ENCODE measurements at places on chromosomes 6 and 20.

- DNase-seq = no peak
Measured at GRCh38 chr6:9523462-9523861, 891.4 kb downstream of the TFAP2A start.

- no peak for DNase-seq
Measured at GRCh38 chr20:51154708-51155690, 132.1 kb upstream of the KCNG1 start.

- DNase-seq = peak; percentile 49
Measured at GRCh38 chr6:136031982-136032381, 180.5 kb downstream of the PDE7B start.

DNA sequence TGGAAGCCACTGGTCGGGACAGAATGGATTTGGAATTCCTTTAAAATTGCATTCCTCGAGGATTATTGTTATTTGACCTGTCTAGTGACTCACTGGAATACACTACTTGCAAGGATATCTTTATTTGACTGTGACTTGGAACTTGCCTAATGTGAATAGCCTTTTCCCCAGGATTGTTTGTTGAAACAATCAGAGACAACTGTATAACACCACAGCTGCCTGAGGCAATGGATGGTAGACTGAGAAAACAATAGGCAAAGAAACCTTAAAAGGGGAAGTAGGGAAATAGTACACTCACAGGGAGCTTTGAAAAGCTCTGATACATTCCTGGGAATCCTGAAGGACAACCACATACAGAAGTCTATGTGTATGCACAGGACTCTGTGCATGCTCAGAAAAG lies 465.3 kb downstream of the BMP2 start:
- DNase-seq = no peak

DNA sequence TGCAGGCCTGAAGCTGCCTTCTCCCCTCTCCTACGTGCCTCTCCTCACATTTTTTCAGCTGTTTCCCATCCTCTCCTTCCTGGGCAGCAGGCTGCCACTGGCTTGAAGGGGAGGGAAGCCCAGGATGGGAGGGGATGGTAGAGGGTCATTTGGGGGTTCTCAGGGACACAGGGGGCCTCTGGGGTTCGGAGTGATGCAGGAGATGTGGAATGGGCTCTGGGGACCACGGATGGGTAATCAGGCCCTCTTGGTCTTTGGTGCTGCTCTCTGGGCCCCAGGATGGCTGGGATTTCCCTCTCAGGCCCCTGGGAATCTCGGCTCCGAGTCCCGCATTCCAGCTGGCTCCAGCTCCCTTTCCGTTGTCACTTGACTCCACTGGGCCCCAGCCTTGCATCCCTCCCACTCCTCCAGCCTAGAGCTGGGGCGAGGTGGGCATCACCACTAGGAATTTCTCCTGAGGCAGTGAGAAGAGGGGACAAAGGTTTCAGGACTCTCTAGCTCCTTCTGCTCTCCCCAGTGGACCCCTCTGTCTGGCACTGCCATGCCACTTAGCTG lies 2.0 kb upstream of the DDR1 start:
- no peak for DNase-seq

DNA sequence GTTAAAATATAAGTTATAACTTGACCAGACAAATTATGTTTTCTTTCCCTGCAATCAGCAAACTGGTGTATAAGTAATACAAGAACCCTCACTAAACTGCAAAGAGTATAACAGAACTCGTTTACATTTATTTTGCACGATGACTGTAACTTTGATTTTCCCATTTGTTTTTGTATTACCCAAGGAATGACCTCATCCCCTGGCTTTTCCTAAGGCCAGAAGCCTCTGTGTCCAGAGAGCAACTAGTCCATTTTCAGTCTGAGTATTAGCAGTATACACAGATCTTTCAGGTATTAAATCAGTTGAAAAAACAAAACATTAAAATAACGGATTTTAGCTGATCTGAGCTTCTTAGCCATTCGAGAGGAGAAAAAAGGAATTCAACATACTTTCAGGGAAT lies 17.2 kb downstream of the COL19A1 start:
- no peak for DNase-seq

GRCh38 chr6:63640062-63640461 lies 4.5 kb downstream of the PHF3 start:
- no peak for DNase-seq

- no peak for DNase-seq
Measured at GRCh38 chr20:11056414-11056813, 382.6 kb upstream of the JAG1 start.

DNA sequence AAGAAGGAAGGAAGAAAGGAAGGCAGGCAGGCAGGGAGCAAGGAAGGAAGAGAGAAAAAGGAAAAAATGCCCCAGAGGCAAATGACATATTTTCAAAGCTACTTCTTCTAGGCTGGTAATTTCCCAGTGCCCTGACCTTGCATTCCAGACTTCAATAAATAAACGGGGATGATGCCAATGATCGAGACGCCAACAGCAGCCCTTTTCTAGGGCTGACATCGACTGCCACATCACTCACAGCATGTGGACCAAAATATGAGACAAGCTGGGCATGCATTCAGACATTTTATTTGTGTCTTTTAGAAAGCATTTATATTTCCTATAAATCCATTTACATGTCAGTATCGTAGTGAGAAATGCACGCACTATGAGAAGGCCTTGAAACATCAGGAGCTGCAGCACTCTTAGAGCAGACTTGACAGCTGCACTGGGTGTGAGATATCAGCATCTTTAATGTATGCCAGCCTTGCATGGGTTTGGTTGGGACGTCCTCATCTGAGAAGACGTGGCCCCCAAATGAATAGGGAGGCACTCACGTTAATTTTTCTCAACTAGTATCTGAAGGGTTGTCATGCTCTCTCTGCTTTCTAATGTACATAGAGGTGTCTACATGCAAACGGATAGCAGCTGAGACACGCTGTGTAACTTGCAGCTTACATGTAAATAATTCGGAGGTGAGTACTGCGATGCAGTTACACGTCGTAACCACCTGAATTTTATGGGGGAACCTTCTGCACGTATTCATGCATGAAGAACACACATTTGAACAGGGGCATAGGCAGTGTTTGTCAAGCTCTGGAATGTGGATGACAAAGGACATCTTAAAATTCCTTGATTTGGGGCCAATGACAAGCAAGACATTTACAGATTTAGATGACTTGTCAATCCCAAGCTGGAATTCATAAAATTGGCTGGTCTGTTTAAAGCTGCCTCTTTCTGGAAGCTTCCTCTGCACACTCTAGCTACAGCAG lies 149.1 kb upstream of the AGPAT4 start:
- DNase-seq = no peak

- DNase-seq = peak; percentile 66
Measured at GRCh38 chr6:142566628-142567396, 265.0 kb downstream of the ADGRG6 start.

DNA sequence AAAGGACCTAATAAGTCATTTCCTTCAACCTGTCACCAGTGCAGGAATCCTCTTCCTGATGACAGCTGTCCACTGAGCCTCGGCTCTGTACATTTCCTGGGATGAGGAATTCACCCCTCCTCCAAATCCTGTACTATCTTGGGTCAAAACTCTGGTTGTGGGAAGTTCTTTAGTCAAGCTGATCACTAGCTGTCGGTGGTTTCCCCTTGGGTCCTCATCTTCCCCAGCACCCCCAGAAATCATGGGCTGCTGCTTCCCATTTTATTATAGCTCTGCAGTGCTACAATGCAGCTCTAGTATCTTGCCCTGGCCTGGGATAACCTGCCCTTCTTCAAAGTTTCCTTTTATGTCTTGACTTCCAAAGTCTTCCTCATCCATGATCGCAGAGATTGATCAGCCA lies 14.6 kb upstream of the ADA start:
- no peak for DNase-seq

DNA sequence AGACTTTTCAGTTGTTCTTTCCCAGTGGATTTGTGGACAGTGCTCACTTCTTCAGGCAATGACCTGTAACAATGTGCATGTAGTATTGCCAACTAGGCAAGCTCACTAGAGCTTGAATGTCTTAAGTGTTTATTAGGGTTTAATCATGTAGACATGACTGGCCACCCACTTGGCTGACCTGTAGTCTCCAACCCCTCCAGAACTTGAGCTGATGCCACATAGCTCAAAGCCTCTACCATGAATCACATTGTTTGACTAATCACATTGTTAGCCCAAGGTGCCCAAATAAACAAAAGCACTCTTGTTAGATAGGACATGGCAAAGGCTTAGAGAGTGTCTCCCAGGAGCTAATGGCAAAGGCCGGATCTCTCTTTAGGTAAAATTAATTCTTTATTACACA lies 272.7 kb downstream of the GRIK2 start:
- peak; percentile 58 for DNase-seq

DNA sequence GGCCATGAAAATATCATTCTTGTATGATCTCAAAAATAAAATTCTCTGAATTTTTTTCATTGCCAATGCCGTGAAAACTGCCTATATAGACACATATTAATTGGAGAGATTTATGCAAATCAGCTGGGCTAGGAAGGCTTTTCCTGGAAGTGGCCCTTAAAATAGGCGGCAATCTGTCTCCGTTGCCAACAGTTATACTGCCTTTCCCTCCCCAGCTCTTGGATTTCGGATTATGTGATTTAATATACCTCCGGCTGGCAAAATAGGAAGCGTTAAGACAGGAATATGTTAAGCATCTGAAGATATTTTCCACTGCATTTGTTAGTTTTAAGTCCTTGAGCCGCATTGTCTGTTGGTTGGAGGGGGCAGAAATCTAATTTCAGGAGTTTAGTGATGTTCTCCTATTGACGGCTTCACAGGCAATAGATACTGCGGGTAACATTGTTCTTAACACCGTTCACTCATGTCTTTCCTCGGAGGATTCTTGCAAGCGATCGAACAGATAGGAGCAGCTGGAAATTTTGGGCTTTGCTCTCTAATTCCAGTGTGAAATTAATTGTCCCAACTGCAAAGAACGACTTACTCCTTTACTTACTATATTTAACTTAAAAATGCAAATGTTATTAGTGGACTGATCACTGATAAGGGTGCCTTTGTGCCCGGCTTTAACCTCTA lies 113.3 kb downstream of the LINC00237 start:
- no peak for DNase-seq

GRCh38 chr20:21053002-21053762 lies 53.0 kb downstream of the LINC00237 start:
- DNase-seq = peak; percentile 78

GRCh38 chr6:108951351-108951953 lies 103.2 kb downstream of the ARMC2 start:
- no peak for DNase-seq

GRCh38 chr20:38970302-38970701 lies 8.2 kb downstream of the DHX35 start:
- no peak for DNase-seq

GRCh38 chr20:12740647-12741046 lies 268.1 kb upstream of the SPTLC3 start:
- DNase-seq = no peak

- DNase-seq = no peak
Measured at GRCh38 chr20:5488823-5489222, 172.1 kb upstream of the PROKR2 start.

DNA sequence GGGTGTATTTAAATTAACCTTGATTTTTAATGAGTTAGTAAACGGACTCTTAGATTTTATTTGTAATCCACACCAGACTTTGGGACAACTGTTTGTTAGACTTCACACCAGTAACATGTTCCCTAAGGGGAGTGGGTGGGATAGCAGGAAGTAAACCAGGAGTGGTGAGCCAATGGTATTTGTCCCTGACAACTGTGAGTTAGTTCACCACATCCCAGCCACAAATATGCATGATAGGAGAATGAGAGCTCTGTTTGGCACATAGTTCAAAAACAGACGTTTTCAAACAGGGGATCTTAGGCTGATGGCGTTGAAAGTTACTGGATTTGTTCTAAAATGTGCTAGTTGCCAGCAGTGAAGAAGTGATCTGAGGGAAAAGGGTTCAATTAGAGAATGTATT lies 18.7 kb upstream of the COL10A1 start:
- DNase-seq = peak; percentile 89

DNA sequence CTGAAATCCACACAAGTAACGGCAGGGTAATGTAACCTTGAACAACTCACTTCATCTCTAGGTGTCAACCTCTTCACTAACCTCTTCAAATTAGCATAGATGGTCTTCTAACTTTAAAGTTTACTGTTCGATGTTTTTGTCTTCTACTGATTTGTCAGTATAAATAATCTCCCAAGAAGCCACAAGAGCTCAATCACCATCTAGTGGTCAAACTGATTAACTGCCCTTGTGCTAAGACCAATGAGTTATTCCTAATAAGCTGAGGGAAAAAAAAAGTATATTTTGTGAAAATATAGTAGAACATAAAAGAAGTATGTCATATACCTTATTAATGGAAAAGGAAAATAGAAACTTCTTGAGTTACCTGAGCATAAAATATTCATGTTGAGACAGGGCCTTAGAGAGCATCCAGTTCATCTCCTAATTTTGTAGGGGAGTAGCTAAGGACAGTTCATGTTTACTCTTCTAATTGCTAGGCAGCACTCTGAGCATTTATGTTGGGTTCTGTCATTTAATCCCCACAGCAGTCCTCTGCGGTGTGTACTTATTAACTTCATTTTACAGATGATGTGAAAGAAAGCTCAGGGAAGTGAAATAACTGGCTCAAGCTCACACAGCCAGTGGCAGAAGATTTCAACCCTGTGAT lies 317.1 kb downstream of the ESR1 start:
- DNase-seq = peak; percentile 62

GRCh38 chr6:106527979-106528378 lies 101.3 kb downstream of the RTN4IP1 start:
- DNase-seq = peak; percentile 66

DNA sequence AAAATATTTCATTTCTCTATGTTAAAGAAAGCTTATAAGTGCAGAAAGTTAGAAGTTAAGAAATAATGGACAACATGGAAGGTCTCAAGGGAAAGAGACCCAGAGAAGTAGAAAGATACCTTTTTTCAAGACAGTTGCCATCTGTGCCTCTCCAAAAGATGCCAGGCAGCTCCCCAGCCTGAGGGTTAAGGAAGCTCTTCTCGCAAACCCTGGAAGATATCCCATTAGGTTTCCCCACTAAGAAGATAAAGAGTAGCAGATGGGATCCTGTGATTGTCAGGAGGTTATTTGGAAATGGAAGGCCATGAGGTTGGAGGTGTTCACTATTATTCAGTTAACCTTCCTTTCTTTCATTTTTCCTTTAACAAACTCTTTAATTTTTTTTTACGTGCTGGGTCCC lies 110.1 kb upstream of the SIM1 start:
- DNase-seq = no peak

DNA sequence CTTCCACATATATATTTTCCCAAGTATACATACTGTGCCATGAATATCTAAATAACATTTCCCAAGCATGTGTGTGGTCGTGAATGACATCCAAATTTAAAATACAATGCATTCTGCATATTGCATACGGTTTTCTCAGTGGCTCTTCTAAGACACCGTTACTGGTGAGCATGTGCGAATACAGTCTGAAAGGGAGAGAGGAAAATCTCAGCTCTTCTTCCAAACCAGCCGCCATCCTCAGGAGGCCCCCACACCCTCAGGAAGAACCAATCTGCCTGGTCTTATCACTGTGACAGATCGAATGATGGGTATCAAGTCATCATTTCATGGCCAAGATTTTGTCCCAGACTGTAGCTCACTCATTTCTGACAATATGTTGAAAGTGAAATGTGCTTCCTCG lies 50.7 kb downstream of the ADAT2 start:
- DNase-seq = no peak

All from COLO829 (cell line).